ENCODE measurements at places on chromosomes 1 and 21.
A peak's percentile ranks its signal among the peaks of the same experiment; 100 is the strongest.

GRCh38 chr1:184908506-184908905 lies 65.8 kb downstream of the NIBAN1 start:
- no peak for DNase-seq

- peak; percentile 97 for DNase-seq
These were observed 2.2 kb upstream of the IRF6 start for GRCh38 chr1:209808059-209808581.

GRCh38 chr21:45073301-45074047 lies 906 bp upstream of the ADARB1 start:
- peak; percentile 35 for DNase-seq

DNA sequence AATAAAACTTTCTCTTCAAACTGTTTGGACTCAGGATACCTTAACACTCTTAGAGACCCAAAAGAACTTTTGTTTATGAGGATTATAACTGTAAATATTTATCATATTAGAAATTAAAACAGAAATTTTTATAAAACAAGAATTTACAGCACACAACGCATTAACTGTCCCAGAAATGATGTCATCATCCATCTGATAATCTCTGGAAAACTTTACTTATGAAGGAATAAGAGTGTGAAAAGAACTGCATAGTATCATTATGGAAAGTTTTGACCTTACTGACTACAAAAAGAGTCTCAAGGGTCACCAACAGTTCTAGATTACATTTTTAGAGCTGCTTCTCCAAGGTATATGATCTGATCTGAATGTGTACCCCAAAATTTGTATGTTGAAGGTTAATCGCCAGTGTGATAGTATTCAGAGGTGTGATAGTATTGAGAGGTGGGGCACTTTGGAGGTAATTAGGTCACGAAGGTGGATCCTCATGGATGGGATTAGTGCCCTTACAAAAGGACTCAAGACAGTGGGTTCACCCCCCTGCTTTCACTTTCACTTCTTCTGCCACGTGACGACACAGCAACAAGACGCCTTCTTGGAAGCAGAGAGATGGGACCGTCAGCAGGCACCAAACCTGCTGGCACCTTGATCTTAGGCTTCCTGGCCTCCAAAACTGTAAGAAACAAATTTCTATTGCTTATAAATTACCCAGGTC lies 95.7 kb upstream of the NR5A2 start:
- DNase-seq = peak; percentile 53

Data from EL (cell line).